Ecto neural progenitor cell (in vitro differentiated cells): ENCODE measurements at places on chromosomes 1 and 21.

DNA sequence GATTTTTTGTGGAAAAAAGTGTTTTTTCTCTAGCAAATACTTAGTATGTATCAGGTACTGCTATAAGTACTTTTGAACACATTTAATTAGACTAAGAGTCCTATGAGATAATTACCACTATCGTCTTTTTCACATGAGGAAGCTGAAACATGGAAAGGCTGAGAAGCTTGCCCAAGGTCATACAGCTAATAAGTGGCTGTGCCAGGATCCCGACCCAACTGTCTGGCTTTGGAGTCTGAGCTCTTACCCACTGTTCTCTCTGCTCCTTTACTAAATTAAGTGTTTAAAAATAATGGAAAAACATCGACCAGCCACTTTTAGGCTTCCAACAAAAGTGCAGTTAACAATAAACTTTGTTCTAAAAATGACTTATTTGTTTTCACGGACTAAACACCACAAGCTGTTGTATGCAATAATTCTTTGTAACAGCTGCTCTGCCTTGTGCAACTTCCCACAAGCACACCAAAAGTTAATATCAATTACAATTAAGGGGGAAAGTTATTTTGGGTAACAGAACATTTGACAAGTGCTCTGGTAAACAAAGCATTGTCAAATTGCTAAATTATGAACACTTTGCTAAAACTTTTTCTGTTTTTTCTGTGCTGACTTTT lies 75.7 kb downstream of the CRB1 start:
- no peak for DNase-seq

GRCh38 chr1:88768187-88768586 lies 84.1 kb downstream of the PKN2 start:
- no peak for DNase-seq

DNA sequence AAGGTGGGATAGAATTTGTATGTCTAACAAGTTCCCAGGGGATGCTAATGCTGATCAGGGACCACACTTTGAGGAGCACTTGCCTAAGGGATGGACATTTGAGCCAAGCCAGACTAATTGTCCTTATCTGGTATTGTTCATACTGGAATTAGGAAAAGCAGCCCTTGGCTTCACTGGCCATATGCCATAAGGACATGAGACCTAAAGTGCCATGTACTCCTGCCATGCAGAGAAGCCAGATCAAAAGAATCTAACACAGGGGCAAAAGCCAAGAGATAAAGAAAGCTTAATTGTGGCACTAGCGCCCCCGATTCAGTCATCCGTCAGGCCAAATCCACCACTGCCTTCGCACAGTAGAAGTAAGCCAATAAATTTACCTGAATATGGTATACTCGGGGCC lies 45.7 kb downstream of the RNF11 start:
- no peak for DNase-seq

DNA sequence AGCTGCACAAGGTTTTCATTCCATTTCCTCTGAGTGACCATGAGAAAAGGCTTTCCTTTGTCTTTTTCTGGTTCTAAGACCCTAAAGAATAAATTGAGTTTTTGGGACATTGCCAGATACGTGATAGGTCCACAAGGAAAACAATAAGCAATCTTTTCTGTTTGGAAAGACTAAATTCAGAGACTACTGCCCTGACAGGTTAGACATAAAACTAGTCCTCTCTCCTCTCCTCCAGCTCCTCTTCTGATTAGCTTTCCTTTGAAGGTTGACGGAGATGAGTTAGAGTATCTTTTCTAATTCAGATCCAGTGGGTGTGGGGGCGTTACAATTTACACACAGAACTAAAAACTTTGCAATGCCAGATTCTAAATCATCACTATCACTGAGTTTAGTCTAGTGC lies 57.8 kb upstream of the C1orf53 start:
- DNase-seq = no peak

DNA sequence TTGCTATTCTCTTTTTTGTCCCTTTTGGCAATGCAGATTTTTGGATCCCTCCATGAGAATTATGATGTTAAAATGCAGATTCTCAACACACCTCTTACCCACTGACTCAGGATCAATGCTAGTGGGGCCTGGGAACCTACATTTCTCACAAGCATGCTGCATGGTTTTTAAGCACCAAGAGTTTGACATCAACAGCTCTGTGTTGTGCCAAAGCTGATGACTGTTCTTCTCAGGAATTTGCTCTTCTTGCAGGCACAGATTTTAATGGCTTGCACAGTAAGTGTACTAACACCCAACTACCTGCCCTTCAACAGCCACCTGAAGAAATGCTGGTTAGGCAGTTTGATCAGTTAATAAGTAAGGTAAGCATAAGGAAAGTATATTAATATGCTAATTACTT lies 468.7 kb downstream of the PTBP2 start:
- no peak for DNase-seq

GRCh38 chr1:183019860-183020259 lies 3.4 kb upstream of the LAMC1 start:
- DNase-seq = no peak

- DNase-seq = no peak
Measured at GRCh38 chr1:170460001-170460400, 72.0 kb upstream of the GORAB start.

DNA sequence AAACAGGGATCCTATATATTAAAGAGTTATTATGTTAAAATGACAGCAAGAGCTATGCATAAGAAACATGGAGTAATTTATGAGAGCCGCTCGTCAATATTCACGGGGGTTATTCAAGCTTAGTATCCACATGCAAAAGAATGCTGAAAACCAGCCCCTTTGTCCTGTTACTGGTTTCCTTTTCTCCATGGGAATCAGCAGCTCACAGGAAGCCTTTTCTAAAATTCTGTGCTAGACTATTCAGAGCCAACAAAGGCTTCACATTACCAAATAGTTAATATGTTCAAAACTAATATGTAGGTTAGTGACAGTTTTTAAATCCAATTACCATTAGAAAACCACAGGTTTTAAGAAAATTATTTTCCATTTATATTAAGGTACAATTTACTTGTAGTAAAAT lies 225.6 kb upstream of the MAP1LC3C start:
- DNase-seq = no peak

DNA sequence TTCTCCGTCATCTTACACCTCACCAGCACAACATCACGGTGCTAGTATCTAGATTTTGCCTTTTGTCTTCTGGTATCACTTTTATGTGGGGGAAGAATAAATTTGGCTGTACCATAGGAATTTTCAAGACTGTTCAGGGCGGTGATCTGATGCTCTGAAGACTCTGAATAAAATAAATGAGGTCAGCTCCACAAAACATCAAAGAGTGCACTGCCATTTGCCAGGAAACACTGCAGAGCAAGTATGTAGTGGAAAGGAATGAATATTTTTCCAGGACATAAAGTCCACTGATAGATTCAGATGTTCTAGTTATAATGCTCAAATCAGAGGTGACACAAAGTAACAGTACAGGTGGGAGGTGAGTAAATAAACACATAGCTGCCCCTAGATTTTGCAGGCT lies 56.3 kb downstream of the ZP4 start:
- DNase-seq = no peak

DNA sequence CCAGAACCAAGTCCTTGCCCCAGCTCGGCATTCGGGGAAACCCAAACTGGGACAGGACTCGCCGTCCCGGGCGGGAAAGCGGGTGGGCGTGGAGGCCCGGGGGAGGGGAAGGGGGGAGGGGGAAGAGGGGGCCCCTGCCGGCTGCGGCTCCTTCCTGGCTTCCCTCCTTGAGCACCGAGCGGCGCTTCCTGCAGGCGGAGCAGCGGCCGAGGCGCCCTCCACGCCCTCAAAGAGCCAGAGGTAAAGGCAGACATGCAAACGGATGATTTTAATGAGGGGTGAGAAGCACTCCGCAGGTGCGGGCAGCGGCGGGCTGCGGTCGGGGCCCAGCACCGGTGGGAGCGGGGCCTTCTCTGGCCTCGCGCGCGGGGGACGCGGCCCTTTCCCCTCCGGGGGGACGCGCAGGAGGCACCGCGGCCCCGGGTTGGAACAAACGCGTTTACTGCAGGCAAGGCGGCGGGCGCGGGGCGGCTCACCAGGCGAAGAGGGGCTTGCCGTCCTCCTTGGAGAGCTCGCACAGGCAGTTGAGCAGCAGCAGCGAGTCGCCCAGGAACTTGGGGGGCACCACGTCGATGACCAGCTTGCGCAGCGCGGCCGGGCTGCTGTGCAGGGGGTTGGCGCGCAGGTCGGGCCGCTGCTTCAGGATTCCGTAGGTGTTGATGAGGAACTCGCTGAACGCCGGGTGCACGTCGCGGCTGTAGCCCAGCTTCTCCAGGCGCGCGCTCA lies 5.7 kb upstream of the FTCD start:
- DNase-seq = peak; percentile 37

- DNase-seq = no peak
Measured at GRCh38 chr1:114040273-114041015, 61.2 kb downstream of the OLFML3 start.

DNA sequence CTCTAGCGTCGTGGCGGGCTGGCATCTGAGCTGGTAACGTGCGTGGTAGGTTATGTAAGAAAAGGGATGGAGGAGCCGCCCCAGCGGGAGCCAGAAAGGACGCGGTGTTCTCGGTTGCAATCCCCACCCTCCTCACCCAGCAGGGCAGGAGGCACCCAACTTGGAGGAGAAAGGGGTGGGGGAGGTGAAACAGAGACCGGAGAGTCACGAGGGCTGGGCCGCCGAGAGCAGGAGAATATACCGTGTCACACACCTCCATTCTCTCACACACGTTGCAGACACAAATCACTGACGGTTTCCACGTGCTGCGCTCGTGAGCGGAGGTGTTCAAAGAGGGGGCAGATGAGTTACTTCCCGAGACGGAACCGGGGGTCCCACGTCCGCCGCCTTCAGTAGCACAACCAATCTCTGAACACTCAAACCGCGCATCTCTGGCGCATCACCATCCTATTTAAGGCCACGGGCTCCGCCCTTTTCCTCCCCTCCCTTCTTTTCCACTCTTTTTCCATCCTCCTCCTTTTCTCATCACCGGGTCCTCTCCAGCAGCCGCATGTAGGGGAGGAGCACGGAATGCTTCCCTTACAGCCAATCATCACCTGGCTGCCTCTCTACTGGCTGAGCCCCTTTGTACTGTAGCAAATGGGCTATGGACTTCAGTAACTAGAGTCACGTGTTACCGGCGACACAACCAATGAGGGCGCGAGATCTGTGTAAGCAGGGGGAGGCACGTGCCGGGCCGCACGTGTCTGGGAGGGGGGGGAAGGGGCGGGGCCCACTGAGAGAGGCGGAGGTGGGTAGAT lies at the start of gene CIART:
TSS of gene CIART (plus strand) at position 797 of the 800 bp plus-strand sequence. CDS start 714 bp downstream, outside the sequence.
- peak; percentile 95 for DNase-seq

DNA sequence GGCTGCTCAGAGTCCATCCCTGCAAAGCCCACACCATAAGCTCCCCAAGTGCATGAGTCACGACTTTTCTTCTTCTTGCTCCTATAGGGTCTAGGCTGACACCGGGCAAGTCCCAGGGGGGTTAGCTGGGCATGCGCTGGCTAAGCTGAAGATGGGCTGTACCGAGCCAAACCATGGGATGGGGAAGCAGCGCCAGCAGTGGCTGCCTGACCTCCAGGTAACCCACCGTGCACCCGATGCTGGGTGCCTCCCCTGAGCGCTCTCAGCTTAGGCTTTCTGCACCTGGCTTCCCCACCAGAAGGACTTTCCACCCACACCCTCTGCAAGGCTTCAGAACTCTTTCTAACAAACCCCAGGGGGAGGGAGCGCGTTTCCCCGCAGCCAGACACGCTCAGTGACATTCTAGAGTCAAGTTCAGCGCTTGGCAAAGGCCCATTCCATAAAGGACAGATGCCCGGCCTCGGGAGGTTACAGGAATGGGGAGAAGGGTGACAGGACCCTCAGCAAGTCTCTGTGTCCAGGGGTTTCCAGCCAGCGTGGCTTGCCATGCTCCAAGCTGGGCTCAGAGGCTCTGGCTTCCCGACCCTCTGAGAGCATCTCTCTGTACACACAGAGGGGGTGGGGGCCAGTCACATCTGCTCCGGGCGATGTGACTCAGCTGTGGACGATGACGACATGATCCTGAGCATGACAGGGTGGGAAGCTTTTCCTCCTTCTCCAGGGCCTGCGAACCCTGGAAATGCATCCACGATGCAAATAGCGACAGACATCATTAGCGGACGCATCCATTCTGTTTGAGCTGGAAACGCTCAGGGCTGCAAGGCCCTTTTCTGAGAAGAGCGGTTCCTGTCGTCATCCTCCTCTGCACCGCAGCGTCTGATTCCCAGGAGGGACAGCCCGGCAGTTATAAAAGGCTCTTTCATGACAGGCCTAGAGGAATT lies 107.8 kb downstream of the SIK1 start:
- DNase-seq = no peak

- DNase-seq = peak; percentile 29
Measured at GRCh38 chr1:48019714-48020315, 22.6 kb upstream of the TRABD2B start.

- DNase-seq = no peak
Measured at GRCh38 chr1:169733924-169734323, at the start of gene SELE. SELE (minus strand) TSS chr1:169734079; CDS start chr1:169733612, 467 bp downstream.

- DNase-seq = no peak
Measured at GRCh38 chr1:247440001-247440620, 17.8 kb downstream of the OR2B11 start.

DNA sequence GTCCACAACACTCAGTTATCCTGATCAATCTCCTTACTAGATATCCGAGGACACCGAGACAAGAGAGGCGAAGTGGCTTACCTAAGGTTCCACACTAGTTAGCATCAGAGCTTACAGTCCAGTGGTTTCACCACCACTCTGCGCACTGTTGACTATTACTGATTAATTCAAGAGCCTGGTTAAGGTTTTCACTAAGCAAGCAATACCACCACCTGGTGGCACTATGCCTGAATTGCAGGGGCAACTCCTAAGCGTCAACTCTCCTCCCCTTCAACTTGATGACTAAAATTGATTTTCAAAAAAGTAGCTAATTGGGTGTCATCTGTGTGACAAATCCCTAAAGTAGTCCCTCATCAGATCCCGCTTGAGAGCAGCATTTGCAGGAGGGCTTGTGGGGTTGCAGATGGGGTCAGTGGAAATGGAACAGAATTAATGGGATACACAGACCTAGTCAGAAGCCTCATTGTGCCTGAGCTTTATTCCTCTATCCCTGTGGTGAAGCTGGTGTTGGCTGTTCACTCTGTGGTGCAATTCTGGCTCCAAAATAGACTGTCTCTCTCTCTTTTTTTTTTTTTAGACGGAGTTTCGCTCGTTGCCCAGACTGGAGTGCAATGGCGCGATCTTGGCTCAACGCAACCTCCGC lies 9.1 kb downstream of the TTC22 start:
- no peak for DNase-seq

- no peak for DNase-seq
Measured at GRCh38 chr1:164163289-164163849, 395.6 kb upstream of the PBX1 start.

DNA sequence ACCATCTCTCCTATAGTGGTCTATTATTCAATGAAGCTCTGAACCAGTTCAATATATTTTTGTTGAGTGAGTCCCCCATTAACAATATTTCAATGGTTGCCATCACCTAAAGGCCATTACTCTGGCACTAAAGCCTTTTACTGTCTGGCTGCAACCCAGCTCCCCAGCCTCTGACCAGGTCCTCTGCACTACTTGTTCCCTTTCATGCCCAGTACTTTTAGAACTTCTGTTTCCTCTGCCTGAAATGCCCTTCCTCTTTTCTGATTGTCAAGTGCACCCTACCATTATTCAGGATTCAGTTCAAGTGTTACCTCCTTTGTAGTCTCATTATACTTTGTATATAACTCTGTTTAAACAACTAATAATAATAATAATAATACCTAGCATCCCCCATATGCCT lies 30.4 kb upstream of the ZFYVE9 start:
- DNase-seq = no peak
